ENCODE measurements at places on chromosomes 5 and 9.

- DNase-seq = no peak
Observed at GRCh38 chr5:157596487-157596886, 20.9 kb upstream of the ADAM19 start.

- peak; percentile 75 for DNase-seq
Observed at GRCh38 chr5:138696501-138696900, 56.7 kb upstream of the CTNNA1 start.

DNA sequence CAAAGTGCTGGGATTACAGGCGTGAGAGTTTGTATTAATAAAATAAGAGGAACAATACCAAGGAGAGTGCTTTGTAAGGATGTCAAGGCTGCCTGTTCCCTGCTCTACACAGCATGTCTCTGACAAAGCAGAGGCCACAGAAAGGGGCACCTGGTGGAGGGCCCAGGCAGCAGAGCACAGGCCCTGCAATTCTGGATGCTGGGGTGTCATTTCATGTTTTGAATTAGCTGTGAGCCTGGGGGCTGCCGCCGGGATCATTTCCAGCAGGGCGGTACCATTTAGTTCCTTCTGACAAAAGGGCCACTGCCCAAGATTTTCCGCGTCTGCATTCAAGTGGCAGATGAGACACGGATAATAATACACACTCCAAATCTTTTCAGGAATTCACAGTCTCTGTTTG lies 396.9 kb downstream of the GADD45G start:
- no peak for DNase-seq

DNA sequence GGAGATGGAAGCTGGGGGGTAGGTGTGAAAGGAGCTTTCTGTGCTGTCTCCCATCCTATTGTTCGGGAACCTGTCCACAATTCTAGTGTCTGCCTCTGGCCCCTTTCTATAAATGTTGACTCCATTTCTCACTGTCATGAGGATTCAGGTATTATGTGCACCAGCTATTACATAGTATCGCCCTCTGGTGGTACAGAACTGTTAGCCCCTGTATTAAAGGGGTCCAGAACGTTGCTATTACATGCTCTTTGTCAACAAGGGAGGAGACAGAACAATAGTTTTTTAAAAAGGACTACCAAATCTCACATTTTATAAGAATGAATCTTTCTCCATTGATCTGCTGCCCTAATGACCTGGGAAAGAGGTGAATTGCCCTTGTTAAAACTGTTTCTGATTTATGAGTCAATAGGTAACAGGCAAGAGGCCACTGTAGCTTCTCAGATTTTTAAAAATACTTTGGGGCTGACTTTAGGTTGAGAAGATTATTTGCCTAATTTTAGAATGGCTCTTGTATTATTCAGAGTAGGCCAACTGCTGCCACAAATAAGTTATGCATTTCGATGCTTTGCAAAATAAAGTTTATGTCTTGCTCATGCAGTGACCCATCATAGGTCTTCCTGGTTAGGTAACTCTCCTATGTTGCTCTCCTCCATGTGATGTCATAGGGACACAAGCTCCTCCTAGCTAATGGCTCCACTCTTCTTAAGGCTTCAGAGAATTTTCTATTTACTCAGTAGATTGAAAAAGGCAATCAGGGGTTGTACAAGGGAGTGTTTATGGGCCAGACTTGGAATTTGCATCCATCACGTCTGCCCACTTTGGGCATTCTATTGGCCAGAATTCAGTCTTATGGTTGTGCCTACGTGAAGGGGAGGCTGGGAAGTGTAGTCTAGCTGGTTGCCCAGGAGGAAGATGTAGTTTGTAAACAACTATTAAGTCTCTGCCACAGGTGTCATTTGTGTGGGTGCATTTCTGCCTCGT lies 20.8 kb downstream of the DCANP1 start:
- DNase-seq = peak; percentile 63

GRCh38 chr9:33799928-33800704 lies 4.8 kb downstream of the PRSS3 start:
- no peak for DNase-seq

DNA sequence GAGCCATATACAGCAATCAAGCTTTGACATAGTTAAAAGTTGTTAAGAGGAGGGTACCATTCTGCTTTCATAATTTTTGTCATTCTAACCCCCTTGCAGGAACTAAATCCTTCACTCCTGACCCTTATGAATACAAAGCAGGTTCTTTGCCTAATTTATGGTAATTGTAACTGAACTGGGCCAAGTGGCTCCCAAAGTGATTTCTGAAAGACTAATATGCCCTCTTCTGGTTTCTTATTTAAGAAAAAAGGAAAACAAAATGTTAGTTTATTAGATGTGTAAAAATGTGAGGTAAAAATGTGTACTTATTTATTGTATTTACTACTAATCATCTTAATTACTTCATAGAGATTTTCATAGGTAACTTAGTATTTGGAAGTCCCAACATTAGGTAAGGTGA lies 268.5 kb downstream of the BNC2 start:
- DNase-seq = no peak

DNA sequence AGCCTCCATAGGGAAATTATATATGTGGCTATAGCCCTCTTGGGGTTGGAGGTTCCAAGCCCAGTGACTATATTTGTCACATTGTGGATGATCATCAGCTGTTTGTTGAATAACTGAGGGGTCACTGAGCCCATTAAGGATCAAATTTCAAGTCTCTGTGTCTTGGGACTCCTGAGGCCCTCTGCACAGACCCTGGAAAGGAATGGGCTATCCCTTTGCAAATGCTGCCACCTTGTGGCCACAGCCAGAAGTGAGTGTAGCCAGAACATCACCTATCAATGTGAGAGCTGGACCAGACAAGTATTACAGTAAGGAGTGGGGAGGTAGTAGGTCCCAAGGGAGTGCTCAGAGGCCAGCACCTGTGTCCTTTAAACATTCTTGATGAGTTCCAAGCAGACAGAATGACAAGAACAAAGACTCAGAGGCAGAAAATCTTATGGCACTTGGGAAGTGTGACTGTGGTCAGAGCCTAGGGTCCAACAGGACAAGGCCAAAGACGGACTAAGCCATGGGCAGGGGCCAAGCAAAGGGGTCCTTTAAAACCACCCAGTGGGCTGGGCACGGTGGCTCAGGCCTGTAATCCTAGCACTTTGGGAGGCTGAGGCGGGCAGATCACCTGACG lies 8.2 kb downstream of the RPP25L start:
- peak; percentile 36 for DNase-seq

DNA sequence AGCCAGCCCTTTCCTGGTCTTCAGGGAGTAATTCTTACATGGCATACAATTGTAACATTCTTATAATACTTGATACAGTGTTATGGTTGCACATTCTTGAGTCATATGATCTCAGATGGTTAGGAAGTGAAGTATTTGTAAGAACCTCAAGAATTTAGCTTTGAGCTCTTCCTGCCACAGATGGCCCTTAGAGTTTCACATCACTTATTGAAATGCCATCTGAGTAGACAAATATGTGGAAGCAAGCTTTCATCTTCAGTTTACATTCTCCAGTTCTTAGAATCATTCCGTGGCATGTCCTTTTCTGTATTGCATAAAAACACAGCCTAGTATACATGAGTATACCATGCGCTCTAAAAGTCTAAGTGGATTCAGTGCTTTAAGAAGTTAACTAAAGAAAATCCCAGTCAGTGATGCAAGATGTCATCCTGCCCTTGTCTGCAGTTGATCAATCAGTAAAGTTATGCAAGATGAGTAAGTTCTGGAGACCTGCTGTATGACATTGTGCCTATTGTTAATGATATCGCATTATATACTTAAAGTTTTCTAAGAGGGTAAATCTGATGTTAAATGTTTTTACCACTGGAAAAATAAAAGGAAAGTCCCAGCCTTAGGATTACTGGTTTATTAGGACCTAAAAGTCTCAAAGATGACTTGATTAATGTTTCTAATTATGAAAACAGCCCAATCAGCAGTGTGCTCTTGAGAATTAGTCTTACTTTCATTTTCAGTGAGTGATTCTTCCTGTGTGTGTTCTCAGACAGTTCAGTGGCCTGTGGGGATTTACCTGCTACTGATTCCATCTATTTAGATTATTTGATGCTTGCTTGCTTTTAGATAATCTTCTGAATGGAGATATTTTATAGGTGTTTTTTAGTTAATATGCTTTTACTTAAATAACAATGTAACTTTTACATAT lies 29.4 kb downstream of the RHOBTB3 start:
- DNase-seq = peak; percentile 96

GRCh38 chr5:67910546-67910945 lies 305.0 kb upstream of the PIK3R1 start:
- no peak for DNase-seq

DNA sequence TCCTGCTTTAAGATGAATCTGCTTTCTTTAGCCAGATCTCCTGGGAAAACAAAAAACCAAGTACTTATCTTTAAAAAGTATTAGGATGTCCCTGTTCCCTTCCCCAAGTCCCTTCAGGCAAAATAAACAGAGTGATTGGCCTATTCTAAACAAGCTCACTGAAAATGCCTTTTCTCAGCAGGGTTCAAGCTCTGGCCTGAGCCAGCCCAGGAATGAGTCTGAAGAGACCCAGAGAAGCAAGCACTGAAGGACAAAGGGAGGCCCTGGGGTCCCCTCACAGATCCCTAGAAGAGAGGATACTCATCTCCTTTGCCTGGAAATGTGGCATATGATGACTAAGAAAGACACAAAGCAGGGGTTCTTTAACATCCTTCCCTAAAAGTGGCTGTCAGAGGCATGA lies 66.8 kb upstream of the MAP1B start:
- no peak for DNase-seq

- no peak for DNase-seq
Observed at GRCh38 chr9:27165670-27166069, 56.6 kb downstream of the TEK start.

GRCh38 chr9:83334320-83334719 lies 203.9 kb downstream of the FRMD3 start:
- peak; percentile 6 for DNase-seq

Measured in SW 1271 (cell line).